ENCODE measurements at places on chromosomes 16 and 17. TPM values are rescaled to one million over a fixed set of nuclear protein-coding genes. Genes with fewer than 3 reads are reported as not detected.

The EFTUD2 gene
- total RNA-seq, result 102 TPM

The ATP5PD gene
- total RNA-seq, result 212 TPM

DNA sequence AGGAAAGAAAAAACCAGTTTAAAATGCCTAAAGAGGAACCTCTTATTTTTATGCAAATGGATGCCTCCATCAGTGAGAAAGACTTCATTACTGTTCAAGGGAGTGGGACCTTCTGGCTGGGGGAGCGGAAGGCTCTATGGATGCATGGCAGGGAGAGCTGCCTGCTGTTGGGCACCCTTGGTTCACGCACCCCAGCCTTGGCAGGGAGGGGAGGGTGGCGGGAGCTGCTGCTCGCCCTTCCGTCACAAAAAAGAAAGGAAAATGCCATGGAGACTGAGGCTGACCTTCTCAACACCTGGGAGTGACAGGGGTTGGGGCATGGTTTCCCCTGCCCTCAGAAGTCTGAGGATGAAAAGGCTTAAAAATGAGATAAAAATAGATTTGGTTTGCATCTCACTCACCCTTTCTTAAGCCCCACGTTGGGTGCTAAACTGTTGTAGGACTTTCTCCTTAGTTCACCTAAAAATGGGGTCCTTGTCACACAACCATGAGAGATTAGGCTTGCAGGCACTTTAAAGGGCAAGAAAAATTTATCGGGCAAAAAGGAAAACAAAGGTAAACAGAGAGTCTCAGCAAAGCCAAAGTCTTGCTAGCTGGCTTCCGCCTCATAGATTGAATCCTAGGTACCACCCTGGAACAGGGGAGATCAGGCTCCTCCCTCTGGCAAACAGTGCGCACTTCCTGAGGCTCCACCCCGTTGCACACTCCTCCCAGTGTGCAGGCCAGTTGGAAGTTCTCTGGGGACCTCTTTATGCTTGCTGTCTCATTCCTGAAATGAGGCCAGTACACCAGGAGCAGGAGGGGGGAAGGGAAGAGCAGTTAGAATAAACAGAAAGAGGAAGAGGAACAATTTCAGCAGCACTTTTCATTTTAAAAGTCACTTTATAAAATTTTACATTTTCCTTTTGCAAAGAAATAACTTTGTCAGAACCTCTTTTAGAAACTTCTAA is 31.6 kb downstream of the PHKB start:
- peak overlapping the region; percentile 63 for H3K4me3 ChIP-seq
- no peak for DNase-seq
- no peaks in the 10 kb centered on the region for H3K27me3 ChIP-seq
- peaks cover 23% of the 10 kb centered on the region for H3K36me3 ChIP-seq
- peaks cover 22% of the 10 kb centered on the region for H3K4me1 ChIP-seq

- DNase-seq, result no peak
- peaks cover 7% of the 10 kb centered on the region for H3K4me1 ChIP-seq
- no peaks in the 10 kb centered on the region for H3K27me3 ChIP-seq
- no peak overlapping the region for H3K27ac ChIP-seq
- H3K4me3 ChIP-seq, result no peak overlapping the region
- H3K36me3 ChIP-seq, result no peaks in the 10 kb centered on the region
Measured at GRCh38 chr17:81102352-81102751, 63.0 kb upstream of the PVALEF start.

All from osteocyte (in vitro differentiated cells).